Fibroblast of lung (primary cell): ENCODE measurements at places on chromosomes 11 and 22. TPM values are rescaled to one million over a fixed set of nuclear protein-coding genes. Genes with fewer than 3 reads are reported as not detected.

DNA sequence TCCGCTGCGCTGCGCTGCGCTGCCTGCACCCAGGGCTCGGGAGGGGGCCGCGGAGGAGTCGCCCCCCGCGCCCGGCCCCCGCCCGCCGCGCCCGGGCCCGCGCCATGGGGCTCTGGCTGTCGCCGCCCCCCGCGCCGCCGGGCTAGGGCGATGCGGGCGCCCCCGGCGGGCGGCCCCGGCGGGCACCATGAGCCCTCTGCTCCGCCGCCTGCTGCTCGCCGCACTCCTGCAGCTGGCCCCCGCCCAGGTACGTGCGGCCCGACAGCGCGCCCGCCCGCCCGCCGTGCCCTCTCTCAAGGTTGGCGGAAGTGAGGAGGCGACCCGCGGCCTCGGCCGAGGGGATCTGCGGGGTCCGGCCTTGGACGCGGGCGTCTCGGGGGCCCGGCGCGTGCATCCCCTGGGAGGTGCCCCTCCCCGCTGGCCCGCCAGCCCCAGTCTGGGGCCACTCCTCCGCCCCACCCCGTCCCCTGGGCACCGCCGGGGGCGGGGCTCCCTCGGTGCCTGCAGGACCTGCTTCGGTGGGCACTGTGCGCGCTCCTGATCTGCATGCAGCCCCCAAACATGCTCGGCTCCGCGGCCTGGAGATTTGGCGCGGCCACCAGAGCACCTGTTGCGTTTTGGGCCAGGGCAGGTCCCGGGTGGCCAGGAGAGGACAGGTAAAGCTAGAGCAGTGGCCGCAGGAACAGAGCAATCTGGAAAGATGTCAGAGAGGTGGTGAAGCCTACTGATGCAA, 429 bp downstream of the VEGFB start:
- DNase-seq, result no peak

GRCh38 chr22:27399161-27399560, 402.4 kb downstream of the MN1 start:
- DNase-seq, result no peak

- DNase-seq, result no peak
Measured at GRCh38 chr11:9624448-9624847, 39.4 kb upstream of the SWAP70 start.

GRCh38 chr22:19039796-19040280, 82.4 kb downstream of the DGCR2 start:
- no peak for DNase-seq

The MMP27 gene
- total RNA-seq, result 0.17 TPM in 1 of 2 replicates, not detected in the other

DNA sequence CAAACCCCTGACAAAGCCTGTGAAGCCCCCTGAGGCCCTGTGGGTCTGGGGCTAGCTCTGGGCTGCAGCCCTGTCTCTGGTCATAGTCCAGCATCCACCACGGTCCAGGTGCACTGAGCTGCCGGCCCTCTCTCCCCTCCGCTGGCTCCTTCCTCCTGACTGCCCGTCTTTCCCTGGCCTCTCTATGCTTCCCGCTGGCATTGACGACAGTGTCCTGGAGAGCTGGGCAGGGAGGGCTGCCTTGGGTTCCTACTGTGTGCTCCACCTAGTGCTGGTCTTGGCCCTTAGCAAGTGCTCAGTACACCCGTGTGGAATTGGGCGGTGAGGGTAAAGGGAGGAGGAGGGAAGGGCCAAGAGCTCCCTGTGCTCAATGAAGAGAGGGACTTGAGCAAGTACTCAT, 868 bp upstream of the MYEOV start:
- DNase-seq, result no peak

The BARX2 gene
- not detected in 2 replicates for total RNA-seq

DNA sequence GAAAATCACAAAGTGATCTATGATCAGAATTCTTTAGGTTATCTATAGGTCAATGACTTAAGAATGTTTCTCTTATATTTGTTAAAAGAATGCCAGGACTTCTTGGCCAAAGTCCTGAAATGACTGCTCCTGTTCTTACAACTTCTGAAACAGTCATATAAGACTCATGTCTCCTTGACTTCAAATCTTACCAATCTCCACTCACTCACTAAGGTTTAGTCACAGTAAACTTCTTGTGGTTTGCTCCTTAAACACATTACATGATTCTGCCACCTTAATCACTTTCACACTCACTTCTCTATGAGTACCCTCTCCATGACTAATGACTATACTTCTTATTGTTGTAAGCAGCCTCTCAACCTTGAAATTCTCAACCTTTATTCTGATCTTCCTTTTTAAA, 648.7 kb upstream of the CCDC179 start:
- DNase-seq, result peak; percentile 93

GRCh38 chr11:100908746-100909145, 220.9 kb downstream of the PGR start:
- no peak for DNase-seq

DNA sequence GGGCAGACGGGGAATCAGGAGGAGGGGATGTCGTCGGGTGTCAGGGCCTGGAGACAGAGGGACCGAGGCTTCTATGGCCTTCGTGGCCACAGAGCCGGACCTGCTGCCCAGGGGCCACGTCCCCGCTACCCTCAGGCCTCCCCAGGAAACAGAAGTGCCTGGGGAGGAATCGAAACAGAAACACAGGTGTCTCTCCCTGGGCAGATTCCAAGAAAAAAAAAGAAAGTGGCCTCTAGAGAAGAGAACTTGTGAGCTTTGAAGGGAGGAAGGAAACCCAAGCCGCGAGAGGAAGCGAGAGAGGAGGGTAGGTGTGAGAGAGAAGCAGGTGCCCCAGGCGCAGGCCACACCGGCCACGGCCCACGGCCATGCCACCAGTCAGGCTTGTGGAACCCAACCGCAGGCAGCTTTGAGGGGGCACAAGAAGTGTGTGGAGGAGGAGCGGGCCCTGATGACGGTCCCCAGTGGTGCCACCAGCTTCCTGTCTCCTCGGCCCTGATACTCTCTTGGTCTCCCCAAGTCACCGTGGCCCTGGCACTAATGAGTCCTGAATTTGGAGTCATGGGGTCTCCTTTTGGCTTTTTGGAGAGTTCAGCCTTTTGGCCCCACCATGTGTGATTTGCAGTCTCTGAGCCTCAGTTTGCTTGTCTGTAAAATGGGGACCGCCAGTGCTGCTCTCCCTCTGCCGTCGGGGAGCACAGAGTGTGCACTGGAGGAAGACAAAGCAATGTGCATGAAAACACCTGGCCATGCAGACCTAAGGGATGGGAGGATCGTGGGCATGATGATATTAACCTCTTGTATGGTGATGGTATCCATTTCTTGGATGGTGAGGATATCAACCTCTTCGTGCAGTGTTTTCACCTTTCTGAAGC, 25.2 kb downstream of the LIF start:
- DNase-seq, result no peak

DNA sequence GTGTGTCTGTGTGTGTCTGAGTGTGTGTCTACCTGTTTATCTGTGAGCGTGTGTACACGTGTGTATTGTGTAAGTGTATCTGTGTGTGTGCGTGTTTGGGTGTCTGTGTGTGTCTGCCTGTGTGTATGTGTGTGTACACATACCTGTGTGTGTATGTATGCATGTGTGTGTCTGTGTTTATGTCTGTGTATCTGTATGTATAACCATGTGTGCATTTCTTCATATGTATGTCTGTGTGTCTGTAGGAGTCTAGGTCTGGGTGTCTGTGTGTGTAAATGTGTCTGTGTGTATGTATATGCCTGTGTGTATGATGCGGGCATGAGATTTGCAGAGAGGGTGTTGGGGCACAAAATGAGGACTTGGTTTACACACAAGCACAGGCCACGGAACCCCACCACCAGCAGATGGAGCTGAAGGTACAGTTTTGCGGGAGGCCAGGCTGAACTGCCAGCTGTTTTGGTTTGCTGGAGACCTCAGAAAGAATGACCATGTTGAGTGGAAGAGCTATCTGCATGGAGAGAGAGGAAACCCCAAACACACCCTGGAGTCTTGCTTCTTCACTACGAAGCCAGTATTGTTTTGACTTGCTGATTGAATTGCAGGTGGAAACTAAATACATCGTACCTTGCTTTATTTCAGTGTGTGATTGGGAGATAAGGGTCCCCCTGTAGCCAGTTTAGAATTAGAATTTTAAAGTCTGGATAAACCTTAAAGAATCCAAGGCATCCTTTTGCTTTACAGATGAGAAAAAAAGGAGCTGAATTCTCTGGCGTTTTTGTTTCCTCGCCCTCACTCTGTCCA, 497.2 kb downstream of the NTM start:
- peak; percentile 88 for DNase-seq

The SYT13 gene
- total RNA-seq, result not detected in 2 replicates

- DNase-seq, result no peak
Measured at GRCh38 chr11:38924644-38925043, 2326.6 kb upstream of the RAG2 start.

- no peak for DNase-seq
Measured at GRCh38 chr22:27370269-27370668, 431.3 kb downstream of the MN1 start.

DNA sequence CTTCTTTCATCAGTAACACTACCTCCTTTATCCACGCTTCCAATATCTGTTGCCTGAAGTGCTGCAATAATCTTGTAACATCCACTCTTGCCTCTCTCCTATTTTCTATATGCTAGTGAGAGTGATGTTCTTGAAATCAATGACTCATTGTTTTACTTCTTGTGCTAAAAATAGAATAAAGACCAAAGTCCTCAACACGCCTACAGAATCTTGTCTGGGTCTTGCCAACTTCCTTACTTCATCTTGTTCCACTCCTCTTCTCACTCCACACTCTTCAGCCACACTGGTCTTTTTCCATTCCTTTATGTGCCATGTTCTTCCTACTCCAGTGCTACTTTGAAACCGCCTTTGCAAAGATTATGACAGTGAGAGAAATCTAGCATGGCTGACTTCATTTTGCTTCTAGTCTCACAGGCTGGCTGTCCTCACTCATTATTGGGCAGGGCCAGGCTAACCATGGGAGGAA, 136.4 kb downstream of the CCDC81 start:
- DNase-seq, result peak; percentile 82

The GTSE1 gene
- total RNA-seq, result 0.26 and 2.0 TPM in 2 replicates

The PPFIBP2 gene
- total RNA-seq, result 31.3 and 38.8 TPM in 2 replicates

The MFRP gene
- not detected in 2 replicates for total RNA-seq

DNA sequence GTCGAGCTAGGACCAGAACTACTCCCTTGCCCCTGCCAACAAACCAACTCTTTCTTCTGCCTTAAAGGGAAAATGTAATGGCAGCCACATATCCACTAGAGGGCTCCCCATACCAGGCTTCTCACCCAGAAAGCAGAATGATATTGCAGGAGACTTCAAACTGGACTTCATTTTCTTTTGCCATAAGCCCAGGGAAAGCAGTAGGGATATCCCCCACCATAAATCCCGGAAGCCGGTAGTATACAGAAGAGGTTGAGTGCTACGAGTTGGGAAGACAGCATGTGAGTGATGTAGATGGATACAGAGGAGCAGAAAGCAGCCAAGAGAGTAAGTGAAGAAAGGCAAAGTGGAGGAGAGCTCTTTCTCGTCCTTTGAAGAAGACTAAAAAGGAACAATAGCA, 12.1 kb downstream of the PLAAT5 start:
- peak; percentile 66 for DNase-seq

DNA sequence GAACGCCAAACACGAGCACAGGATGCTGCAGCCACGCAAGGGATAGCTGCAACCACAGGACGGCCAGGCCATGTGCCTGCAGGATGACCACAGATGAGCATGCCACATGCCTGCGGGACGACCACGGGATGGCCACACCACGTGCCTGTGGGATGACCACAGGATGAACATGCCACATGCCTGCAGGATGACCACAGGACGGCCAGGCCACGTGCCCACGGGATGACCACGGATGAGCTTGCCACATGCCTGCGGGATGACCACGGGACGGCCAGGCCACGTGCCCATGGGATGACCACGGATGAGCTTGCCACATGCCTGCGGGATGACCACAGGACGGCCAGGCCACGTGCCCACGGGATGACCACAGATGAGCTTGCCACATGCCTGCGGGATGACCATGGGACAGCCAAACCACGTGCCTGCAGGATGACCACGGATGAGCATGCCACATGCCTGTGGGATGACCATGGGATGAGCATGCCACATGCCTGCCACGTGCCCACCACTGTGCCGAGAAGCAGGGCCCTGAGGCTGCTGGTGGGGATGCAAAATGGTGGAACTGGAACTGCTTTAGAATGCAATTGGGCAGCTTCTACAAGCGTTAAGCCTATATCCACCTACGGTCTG, 12.8 kb upstream of the MOB2 start:
- DNase-seq, result no peak

DNA sequence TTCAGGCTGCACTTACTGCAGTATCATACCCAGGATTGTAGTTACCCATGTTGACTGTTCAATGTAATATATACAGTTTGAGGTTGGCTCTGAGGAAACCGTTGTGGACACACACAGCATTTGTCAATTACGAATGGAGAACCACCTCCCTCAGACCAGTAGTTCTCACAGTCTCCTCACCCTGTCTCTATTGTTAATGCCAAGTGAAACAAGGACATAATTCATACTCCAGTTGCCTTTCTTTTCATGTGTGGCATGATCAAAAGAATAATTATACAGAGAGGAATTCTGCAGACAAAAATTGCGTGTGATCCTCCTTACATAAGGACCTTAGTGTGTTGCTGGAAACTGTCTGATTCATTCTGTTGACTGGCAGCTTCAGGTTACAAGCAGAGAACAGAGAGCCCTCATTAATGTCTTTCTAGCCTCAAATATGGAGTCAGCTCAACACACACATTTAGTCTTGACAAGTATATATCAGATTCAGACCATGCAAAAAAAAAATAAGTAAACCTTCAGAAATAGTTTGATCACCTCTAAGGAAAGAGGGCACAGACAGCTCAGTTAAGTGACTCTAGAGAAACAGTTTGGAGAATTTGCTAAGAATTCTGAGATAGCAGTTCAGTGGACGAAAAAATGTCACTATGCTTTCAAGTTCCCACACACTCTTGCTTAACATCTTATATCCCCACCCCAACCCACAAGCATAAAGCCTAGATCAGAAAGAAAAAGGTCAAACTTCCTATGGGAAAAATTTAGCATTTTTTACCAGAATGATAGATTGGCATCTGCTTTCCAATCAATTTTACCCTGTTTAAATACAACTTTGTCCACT, 96.1 kb downstream of the MAML2 start:
- DNase-seq, result peak; percentile 63

DNA sequence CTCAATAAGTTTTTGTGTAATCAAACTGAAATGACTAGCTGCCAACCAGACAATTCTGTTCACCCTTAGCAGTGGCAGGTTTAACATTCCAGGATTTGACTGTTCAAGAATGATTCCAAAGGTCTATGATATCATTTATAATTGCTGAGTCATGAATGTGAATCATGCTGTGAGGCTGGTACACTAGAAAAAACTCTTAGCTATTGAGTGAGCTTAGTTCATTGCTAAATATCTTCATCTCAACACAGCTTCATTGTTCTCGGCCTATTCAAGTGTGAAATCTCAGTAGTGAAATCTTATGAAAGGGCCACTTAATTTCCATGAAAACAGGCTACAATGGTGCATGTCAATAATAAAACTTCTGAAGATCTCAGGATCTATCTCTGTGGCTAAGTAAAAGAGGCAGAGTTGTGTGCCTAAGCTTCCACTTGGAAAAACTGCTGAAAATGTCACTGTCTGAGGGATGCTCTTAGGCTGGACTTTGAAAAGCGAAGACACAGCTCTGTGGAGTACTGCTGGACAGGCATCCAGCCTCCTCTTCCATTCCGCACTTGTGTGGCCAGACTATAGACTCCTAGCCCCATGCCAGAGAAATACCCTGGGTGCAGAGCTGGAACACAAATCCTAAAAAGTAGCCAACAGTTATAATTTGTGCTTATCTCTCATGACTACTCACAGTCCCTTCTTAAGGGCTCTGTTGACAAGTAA, 12.8 kb downstream of the AQP11 start:
- DNase-seq, result peak; percentile 83
